ENCODE measurements at places on chromosomes 4 and X.

- DNase-seq: no peak
Measured at GRCh38 chr4:89070041-89070440, 13.1 kb upstream of the FAM13A start.

DNA sequence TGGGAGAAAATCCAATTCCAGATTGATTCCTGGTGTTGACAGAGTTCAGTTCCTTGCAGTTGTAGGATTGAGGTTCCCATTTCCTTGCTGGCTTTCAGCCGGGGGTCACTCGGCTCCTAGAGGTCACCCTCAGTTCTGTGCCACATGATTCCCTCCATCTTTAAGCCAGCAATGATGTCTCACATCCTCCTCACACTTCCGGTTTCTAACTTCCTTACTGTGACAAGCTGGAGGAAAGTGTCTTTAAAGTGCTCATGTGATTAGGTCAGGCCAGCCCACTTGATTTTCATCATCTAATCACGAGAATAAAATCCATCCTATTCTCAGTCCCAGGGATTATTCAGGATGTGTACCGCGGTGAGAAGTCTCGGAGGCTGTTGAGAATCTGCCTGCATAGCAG, 19.4 kb upstream of the SMIM31 start:
- DNase-seq: peak; percentile 4

DNA sequence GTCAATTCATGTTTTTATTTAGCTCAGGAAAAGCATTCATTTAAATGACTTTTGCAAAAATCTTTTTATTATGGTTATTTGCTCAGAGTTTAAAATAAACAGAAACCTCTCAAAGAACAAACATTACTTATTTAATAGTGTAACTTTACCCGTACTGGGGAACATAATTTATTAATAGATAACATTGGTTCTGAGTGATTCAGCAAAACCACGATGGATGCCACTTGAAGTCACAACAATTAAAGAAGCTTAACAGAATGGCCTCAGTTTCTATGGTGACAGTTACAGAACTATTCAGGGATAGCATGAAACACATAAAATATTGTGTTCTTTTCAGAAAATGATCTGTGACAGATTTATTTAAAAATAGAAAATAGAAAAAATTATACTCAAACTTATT, 368.7 kb downstream of the CCSER1 start:
- no peak for DNase-seq

DNA sequence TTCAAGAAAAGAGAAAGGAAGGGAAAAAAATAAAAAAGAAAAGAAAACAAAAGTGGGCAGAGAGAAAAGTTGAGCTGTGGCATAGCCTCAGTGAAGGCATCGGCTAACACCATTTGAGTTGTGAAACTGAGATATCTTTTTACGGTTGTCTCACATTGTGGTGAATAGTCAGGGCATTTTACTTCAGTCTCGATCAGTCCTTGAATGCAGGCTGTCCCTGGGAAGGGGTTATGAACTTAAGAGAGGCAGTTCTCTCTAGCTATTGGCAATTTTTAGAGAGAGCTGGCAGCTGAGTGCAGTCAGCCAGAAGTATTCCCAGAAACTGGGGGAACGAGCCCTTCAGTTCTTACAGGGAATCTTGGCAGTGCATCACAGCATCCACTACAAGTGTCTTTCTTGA, 93.5 kb upstream of the SLC6A14 start:
- peak; percentile 2 for DNase-seq

DNA sequence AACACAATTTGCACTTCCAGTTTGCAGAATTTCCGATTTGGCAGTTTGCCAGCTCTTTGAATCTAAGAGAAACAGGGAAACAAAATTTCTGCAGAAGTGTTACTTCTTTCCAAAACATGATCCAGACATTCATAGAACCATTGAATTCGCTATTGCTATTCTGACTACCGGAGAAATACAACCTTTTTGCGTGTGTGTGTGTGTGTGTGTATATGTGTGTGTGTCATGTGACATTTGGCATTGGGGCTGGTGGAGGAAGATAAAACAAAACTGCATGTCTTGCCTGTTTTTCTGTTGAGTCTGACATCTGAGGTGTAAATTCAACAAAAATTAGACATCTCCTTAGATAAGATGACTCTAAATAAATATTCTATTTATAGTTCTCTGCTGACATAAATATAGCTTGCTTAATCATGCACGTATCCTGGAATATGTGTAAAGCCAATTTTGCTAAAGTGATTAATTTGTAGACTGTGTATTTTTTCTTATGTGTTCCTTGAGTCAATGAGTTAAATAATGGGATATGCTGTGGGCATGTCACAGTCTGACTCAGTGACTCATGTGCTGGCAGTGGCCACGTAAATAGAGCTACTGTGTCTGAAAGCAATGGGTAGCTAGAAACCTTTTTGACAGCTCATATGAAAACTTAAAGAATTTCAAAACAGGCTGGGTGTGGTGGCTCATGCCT, 98.9 kb downstream of the HPGD start:
- DNase-seq: peak; percentile 62

DNA sequence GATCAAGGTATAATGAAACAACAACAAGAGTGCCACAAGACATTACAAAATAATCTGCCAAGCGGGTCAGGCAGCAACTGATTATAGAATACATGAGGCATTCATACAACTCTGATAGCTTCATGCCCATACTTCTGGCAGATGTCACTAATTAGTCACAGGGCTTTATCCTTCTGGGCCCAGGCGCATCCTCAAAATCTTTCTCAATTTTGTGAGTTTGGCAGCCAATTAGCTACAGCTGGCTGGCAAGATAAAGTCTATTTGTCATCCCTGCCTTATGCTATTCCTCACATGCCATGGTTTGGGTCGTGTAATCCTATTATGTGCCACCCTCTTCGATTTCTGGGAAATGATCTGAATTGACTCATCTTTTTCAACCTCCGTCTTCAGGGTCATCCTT, 254.3 kb downstream of the PACRGL start:
- peak; percentile 74 for DNase-seq

DNA sequence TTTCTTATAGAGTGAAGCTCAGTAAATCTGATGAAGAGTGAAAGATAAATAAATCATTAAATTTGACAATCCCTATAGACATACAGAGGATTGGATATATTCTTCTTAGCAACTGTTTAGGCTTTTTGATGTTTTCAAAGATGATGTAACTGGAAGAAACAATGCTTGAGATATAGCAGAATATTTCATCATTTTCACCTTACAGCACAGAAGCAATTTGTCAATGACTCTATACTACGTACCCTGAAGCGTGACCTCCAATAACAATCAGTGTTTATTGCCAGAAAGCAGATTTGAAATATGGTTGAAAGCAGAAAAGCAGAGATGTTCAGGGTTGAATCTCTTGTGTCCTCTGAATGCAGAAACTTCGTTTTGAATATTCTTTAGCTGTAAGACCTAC, 228.4 kb downstream of the DTHD1 start:
- no peak for DNase-seq

GRCh38 chr4:1079711-1080265, 33.6 kb downstream of the RNF212 start:
- no peak for DNase-seq

- DNase-seq: no peak
Measured at GRCh38 chr4:152112190-152112589, 351.4 kb upstream of the GATB start.

DNA sequence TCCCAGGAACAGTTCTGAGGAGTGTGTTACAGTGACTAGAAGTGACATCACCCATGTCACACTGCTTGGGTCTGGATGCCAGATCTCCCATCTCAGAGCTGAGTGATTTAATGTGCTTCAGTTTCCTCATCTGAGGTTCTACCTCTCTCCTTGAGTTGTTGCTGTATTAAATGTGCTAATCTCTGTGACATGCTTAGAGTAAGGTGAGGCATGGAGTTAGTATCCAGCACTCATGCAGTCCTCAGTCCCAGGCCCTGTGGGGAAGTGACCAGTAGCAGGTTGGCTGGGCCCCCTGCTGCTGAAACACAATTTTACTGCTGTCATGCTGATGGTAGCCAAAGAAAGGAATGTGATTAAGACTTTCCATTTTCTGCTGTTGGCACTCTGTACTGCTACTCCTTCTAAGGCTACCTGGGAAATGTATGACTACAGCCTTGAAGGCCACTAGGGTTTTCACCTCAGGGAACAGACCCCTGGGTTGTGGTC, 639.6 kb downstream of the MID1IP1 start:
- DNase-seq: no peak
